ENCODE measurements at places on chromosomes 1 and 21.

DNA sequence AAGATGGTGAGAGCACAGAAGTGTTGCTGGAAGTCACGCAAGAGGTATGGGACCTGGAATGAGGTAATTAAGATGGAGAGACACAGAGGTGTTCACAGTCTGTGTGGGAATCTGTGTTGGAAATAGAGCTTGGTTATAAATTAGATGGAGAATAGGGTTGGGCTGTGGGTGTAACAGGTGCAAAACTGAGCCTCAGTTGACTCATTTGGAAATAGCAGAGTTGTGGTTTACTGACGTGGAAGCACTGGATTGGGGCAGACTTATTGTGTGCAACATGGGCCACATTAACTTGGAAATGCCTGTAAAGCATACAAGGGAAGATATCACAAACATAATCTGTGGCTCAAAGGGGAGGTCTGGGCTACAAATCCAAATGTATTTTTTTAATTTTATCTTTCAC, 13.0 kb downstream of the CAMSAP2 start:
- DNase-seq = no peak

- DNase-seq = no peak
Measured at GRCh38 chr1:24412408-24412807, 1.2 kb downstream of the STPG1 start.

- DNase-seq = peak; percentile 97
Measured at GRCh38 chr1:30847358-30847972, 61.1 kb downstream of the SDC3 start.

GRCh38 chr1:114346480-114347029, 164.4 kb downstream of the TRIM33 start:
- DNase-seq = peak; percentile 98

- DNase-seq = no peak
Measured at GRCh38 chr21:25895565-25896205, 160.9 kb downstream of the GABPA start.

DNA sequence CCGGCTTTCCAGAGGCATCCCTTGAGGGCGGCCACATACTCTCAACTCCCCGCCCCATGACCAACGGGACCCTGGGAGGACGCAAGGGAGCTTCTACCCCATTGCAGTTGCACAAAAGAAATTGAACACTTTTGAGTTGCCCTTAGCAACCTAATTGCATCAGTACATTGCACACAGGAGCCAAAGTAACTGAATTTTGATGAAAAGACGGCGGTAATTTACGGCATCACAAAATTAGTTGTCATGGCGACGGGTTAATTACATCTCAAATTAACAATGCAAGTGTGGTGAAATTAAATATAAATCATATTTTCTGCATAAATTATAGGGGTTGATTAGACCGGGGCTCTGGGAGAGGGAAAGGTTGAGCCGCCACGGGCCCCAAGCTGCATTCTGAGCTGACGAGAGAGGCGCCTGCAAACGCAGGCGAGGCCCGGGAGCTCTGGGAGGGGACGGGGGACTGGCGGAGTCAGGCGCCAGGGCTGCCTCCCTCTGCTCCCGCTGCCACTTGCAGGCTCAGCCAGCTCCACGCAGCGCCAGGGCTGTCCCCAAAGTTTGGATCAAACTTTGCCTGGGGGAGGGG, 61.4 kb downstream of the CASZ1 start:
- DNase-seq = peak; percentile 65

DNA sequence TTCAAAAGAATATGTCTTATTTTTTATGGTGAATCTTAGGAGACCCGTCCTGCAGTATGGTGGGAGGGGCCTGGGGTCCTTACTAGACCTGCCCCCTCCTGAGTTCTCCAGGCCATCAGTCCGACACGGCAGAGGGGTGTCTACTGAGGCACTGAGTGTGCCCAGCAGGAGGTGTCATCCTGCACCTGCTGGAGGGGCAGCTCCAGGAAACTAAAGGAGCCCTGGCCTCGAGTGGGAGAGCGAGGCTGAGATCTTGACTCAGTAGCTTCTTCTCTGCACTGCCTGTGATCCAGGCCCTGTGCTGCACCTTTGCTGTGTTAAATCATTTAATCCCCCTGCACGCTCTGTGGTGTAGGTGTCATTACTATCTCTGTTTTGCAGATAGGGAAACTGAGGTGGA, 587.7 kb downstream of the PTPRU start:
- DNase-seq = no peak

DNA sequence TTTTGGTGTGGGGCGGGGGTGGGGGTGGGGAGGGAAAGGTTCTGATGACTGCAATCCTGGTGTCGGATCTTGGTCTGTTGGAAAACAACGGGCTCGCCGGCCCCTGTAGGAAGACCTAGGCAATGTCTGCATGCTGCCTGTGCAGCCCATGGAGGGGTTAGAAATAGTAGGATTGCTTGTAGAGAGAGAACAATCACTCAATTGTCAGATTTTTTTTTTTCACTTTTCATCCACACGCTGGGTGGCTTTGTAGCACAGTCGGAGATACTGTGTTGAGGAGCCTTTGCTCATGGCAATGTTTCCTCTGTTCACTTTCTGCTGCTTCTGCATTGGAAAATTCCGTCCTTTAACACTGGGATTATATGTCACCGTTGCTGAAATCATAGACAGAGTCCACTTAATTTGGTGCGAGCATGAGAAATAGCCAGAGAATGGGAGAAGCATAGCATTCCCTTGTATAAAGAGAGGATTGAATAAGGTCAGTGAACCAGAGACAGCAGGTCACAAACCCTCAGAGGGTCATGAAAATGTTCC, 107.5 kb downstream of the MRPS6 start:
- no peak for DNase-seq
